ENCODE measurements at places on chromosomes 5 and 9.

GRCh38 chr5:180866985-180867384 lies 5.9 kb upstream of the ZFP62 start:
- no peak for DNase-seq

DNA sequence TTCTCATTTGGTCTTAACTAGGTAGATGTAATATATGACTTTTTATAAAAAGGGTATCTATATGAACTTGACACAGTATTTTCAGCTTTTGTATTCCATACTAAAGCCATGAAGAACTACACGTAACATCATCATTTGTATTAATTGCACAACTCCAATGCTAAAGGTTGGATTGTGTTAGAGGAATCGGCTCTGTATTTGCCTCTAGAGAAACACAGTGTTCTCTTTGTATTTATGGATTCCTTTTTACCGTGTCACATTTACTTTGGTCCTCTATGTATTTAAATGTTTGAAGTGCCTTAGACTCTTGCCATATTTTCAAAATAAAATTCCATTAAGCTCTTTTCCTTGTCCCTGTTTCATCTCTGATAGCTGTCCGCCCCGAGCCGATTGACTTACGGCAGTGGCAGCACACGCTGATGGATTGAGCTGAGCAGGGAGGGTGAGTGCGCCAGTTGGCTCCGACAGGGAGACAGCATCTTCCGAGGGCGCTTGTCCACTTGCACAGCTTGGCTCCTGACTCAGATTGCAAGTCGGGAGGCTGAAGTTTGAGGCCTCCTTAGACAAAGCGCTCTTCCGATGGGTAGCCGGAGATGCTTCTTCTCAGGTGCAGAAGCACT lies 95.6 kb upstream of the DMRT1 start:
- DNase-seq, result no peak

DNA sequence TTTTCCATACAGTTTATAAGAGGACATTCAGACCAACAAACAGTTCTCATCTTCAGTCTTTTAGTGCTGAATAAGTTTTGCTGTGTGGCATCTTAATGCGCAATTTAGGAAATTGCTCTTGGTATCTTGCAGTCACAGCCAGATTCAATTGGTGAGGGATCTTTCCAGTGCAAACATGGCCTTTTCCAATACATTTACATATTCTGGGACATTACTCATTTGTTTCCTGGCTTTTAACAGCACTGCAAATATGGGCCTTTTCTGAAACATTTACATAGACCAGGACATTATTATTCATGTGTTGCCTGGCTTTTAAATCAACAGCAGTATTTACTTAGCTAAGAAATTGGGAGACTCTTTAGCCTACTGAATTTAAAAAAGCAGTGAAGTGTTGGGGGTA lies 22.7 kb downstream of the ANKRD33B start:
- DNase-seq, result no peak

DNA sequence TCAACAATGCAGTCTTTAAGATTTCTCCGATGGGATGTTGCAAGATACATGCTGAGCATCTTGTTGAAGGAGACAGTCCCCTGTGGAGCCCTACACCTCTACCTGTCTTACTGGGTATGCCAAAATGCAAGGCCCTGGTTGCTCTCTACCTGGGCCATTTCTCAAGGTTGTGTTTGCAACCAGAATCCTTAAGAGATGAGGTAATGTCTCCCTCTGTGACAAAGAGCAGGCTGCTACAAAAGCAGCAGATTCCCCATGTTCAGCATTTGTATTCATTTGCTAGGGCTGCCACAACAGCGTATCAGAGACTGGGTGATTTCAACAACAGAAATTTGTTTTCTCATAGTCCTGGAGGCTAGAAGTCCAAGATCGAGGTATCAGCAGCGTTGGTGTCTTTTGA lies 138.4 kb upstream of the RPS23 start:
- DNase-seq, result no peak

DNA sequence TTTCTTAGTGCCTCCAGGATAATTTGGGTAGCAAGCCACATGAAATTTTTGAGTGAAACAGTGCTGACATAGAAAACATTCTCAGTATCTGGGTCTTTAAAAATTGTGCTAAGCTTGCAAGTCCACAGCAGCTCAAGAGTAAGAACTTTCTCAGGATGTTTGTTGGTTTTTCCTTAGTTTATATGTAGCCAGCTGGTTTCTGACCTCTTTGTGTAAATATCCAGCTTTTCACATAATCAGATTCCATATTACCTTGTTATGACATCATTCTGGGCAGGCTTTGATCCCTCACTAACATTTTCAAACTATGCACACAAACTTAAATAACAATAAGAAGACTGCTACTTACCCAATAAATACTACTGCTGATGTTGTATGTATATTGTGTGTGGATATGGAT lies 82.9 kb upstream of the VCAN start:
- DNase-seq, result no peak

DNA sequence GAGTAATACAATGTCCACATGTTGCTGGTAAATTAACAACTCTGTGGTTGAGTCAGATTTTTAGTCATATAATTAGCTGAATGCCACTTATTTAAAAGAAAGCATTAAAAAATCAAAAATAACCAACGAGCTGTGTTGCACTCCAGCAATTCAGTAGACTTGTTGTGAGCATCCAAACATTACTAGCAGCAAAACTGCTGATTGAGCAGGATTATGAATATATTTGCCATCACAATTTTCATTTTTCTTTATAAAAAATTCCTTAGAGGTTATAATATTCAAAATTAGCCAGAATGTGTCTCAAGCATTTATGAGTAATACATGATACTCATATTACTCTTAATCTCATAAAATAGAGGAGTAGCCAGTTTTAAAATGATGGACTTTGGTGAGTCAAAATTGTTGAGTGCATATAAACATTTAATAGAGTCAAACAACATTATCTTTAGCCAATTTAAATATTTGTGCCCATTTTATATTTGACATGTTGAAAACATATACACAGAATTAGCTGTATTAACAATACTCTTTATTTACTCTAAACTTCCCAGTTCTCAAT lies 44.0 kb downstream of the ST8SIA4 start:
- no peak for DNase-seq

DNA sequence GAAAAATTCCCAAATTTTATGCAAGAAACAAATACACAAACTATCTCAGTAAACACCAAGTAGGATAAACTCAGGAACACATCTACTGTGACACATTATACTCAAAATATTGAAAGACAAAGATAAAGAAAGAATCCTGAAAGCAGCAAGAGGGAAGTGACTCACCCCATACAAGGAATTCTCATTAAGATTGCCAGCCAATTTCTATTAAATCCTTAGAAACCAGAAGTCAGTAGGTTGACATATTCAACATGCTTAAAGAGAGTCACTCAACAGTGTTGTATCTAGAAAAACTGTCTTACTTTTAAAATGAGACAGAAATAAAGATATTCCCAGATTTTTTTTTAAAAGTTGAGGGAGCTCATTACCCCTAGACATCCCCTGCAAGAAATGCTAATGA lies 15.5 kb downstream of the SPATA31E1 start:
- no peak for DNase-seq

DNA sequence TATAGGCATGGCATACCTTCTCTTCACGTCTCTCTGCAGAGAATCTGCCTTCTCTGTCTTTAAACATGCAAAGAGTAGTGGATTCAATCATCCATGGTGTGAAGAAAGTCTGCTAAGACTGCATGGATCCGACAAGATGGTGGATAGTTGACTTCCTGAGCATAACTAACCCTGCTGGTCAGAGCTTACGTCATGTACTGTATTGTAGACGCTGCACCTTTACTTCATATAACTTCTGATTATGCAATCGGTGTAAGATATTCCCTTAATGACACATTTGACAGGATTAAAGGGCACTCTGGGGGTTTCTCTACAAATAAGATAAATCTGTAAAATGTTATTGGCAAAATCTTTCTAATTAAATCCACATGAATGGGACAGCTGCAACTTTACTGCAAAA lies 240.3 kb upstream of the NREP start:
- DNase-seq, result no peak

GRCh38 chr5:160887780-160888179 lies 35.8 kb upstream of the ATP10B start:
- no peak for DNase-seq

DNA sequence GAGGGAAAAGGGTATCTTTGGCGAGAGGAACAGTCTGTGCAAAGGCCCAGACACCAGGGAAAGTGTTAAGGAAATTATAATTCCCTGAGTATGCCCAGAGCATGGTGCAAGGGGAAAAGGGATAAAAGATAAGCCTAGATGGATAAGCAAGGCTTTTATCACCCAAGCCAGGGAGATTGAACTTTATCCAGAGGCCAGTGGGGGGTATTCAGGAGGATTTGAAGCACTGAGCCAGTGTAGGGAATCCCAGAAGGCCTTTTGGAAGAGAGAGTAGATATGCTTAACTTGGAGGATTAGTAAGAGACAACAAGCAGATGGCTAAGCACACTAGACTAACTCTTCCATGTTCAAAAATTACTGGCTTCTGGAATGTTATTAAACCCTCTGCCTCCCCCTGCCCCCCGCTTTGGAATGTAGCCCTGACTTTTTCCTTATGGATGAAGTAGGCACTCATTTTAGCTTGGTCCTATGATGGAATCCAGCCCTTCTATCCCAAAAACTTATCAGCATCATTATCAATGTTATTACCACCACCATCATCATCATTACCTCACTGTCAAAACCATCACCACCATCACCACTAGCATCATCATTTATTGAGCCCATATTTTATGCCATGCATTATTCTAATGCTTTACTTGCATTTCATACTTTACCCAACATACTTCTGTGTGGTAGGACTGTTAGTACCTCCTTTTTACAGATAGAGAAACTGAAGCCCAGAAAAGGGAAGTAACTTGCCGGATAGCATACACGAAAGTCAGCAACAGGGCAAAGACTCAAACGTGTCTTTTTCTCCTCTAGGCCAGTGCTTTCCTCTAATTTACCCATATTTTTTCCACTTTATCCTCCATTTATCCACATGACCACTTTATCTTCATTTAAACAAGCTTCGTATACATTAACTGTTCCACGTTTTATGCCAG lies 237.0 kb downstream of the PAPPA start:
- no peak for DNase-seq

- no peak for DNase-seq
These were observed 249.2 kb downstream of the NR2F1-AS1 start for GRCh38 chr5:93331863-93332262.

GRCh38 chr5:53429706-53430105 lies 50.7 kb upstream of the FST start:
- DNase-seq, result no peak

DNA sequence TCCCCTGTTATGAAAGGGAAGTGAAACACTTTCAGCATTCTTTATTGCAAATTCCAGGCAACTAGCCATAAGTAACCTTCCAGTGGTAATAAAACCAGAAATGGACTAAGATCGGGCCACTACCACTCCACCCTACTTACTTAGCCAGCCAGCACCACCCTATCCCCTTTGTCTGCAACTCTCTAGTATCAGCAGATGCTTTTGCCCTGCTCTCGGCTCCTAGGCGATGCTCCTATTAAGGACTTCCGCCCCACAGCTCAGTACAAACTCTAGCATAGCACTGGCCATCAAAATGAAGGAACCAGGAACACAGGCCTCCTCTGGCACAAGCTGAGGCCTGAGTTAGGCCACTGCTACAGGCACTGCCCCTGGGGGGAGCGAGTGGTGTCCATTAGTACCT lies 81.2 kb downstream of the GLDC start:
- DNase-seq, result no peak

Data from stimulated activated CD8-positive, alpha-beta memory T cell treated with anti-CD3 and anti-CD28 coated beads, Interleukin-2, amount 100 ng/mL, for 1 hour (primary cell).